ENCODE measurements at places on chromosomes 13 and 19.

DNA sequence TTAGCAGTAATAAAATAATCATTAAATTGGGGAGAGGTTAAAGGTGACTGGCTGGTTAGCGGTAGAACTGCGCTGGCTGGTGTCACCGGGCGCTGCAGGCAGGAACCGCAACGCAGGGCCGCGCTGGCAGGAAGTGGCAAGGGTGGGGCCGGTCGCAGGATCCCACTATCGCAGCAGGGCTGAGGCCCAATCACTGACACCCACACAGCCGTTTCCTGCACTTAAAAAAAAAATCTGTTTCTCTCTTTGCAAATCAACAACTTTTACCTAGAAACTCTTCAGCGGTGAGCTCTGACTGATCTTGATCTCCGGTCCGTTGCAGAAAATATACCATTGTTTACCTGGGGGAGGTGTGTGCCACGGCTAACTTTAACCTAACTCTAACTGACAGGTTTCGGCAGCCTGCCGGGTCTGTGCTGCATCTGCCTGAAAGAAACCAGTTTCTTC is 46.9 kb downstream of the KLF2 start:
- DNase-seq = no peak

- DNase-seq = no peak
Observed at GRCh38 chr19:4284176-4284958, 5.3 kb downstream of the SHD start.

GRCh38 chr13:57030671-57031070 is 110.0 kb upstream of the PRR20A start:
- no peak for DNase-seq

DNA sequence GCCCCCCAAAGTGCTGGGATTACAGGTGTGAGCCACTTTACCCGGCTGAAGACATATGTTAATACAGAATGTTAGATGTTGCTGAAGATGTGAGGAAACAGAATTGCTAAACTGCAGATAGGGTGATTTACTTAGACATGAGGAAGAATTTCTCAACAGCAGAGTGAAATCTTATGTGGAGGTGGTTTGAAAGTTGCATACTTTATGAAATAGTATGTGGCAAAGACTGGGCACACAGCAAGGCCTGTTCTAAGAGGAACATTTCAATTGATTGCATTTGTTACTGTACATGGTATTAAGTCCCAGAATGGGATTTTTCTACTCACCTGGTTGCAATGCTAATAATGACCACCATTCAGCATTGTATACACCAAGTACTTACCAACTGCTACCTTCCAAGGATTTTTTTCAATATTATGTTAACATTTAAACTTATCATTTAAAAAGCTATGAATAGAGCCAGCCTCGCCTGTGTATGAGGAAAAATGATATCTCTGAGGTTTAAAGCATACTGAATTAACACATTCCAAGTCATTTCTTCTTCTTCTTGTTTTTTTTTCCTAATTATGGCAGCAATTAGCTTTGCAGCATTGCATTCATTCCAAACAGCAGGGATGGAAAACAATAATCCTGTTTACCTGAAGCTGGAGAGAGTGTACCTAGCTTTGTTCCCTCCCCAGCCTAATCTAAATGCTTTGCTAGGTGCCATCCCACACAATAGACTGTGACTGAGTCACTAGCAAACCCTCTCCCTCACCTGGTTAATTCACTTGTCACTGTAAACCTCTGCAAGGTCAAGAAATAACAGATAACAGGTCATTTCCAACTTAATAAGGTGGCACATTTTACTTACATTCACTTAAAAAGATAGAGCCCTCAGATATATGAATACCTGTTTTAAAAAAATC is 19.4 kb upstream of the KLF5 start:
- DNase-seq = no peak

DNA sequence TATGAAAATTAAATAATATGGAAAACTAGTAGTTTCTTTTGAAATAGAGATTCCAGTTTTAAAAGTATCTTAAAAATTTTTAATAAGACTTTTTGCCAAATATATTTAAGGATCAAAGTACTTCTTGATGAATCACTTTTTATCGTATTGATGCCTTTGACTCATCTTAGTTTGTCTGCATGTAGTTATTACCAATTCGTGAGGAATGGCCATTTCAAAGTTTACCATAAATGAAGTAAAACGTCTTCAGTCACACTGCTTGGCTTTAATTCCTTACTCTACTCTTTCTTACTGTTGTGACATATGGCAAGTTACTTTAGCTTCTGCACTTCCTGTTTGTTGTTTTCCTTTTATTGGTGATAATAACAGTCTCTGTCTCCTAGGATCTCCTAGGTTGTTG is 38.3 kb downstream of the NDFIP2 start:
- no peak for DNase-seq

DNA sequence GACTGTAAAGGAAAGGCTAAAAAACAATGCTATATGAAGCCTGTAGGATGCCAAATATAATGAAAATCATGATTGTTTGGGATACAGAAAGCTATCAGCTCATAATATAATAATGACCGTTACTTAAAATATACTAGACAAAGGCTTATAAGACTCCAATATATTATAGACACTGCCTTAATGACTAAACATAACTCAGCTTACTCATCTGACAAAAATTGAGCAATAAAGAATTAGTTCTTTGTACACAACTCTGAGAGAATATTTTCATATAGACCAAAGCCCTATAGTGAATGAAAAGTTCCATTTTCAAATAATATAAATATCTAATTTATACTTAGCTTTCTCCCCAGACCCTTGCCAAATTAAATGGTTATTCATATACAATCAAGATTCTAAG is 283.3 kb downstream of the DIAPH3 start:
- no peak for DNase-seq

DNA sequence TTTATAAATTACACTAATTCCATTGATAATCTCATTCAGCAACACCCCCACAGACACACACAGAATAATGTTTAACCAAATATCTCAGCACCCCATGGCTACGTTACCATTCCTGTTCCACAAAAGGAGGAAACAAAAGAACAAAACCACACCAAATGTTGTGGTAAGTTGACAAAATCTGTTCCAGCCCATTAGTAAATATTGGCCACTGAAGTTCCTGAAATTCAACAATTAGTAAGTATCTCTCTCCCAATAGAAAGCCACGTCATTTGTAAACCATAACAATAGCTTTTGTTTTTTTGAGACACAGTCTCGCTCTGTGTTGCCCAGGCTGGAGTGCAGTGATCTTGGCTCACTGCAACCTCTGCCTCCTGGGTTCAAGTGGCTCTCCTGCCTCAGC is 2.3 kb upstream of the FCAR start:
- DNase-seq = no peak

DNA sequence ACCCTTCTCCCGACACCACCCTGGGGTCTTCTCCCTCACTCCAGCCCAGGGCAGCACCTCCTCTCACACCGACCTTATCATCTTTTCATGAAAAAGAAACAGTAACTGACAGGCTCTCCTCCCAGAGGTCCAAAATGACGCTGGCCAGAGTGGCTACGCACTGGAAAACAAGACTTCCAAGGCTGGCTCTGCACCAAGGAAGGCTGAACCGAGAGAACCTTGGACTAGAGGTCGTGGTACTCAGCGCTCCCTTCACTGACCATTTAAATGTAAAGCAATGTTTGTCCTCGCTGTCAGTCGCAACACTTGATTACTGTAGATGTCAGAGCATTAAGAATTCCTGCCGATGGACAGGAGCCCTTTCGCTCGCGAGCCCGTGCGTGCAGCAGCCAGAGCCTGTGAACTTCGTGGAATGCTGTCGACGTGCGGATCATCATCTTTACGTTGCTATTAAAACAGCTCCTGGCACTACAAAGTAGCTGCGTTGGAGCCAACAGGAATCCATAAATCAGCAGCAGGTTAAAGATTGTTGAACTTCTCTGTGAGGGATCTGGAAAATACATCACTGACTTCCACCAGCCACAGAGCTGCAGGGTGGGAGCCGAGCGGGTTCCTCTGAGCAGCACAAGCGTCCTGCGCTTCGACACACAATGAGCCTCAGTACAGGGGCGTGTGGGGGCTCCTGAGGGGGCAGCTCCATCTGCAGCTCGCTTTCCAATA is 125.5 kb upstream of the MCF2L start:
- DNase-seq = no peak

DNA sequence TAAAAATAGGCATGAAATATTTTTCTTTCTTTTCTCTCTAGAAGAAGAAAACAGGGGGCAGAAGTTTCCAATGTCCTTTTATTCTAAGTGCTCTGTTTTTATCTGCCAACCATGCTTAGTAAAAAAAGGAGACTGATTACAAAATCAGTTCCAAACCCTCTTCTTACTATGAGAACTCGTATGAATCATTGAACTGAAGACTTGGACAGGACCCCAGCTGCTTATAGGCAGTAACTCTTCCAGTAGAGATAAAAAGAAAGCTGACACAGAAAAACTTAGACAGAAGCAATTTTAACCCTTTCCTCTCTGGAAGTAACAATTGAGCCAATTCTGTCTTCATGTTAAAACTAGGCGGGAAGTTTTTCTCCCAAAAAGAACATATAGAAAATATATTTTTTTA is 24.5 kb upstream of the FREM2 start:
- no peak for DNase-seq

GRCh38 chr19:55578761-55579747 is 1.6 kb downstream of the ZNF579 start:
- DNase-seq = no peak

DNA sequence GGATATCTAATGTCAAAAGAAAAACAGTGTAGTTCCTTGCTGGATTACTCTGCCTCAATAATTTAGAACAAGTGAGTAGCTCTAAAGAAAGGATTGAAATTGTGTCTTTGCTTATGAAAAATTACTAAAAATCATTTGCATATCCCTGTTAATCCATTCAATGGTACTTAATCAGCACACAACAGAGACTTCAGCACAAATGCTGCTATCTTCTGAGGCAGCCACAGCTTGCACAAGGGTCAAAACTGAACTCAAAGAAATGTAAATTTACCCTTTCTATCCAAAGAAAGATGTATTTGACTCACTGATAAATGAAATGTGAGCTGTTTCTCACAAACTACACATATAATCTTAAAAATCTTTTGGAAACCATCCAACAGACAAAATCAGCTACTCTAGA is 116.2 kb downstream of the LHFPL6 start:
- DNase-seq = no peak

- DNase-seq = no peak
Observed at GRCh38 chr13:98368019-98368418, 190.9 kb upstream of the RNF113B start.

DNA sequence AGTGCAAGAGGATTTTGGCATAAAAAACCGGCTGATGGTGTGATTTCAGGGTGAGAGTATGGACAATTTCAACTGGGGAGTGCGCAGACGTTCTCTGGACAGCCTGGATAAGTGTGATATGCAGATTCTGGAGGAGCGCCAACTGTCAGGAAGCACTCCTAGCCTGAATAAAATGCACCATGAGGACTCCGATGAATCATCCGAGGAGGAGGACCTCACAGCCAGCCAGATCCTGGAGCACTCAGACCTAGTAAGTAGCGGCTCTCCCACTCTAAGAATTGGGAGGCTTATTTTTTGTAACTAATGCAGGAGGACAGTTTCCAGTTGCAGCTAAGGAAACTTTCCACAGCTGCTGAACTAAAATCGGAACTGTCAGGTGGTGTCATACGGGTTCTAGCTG is 53.6 kb downstream of the ZAR1L start:
- DNase-seq = no peak

DNA sequence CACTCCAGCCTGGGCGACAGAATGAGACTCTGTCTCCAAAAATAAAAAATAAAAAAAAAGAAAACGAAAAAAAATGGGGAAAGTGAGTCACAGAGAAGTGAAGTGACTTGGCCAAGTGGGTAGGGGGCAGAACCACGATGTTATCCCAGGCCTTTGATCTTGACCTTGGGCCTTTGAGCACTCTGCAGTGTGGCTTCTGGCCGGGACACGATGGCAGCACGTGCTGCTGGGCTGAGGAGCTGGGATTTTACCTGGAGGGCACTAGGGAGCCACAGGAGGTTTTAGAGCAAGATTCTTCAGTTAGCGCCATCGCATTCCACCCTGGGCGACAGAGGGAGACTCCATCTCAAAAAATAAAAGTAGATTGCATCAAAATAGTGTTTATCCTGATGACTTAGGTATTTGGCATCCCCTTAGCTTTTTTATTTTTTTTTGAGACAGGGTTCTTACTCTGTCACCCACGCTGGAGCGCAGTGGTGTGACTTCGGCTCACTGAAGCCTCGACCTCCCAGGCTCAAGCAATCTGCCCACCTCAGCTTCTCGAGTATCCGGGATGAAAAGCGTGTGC is 4.3 kb upstream of the TLE5 start:
- DNase-seq = no peak

GRCh38 chr19:14428882-14429416 is 4.2 kb upstream of the PKN1 start:
- no peak for DNase-seq

DNA sequence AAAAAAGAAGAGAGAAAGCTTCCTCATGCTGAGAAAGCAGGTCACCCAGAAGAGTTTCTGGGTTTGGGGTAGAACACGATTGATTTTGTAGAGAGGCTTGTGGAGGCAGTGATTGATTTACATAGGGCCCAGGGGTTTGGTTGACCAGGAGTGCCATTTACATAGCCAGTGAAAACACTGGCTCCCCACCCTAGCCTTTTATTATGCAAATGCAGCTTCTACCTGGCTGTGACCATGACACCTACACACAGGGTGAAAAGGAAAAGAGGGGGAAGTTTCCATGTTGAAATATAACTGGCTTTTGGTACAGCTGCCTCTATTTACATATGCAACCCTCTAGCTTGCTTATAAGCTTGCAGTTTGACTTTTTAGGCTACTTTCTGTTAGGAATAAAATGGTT is 62.0 kb downstream of the ZNF100 start:
- DNase-seq = no peak

DNA sequence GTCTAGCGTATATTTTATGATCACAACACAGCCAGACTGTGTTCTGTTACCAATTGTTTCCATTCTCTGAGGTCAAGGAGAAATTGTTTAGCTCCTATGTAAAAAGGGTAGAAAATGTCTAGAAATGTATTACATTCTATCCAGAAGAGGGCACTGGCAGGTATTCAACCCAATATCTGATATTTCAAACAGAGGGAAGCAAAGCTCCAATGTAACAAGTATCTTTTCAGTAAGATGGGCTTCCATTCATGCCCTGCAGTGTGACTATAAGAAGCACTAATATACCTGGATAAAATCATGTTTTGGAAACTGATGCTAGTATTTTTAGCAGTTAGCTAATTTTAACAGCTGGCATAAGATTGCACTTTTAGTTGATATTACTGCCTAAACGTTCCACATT is 312.7 kb downstream of the FGF14 start:
- DNase-seq = no peak

DNA sequence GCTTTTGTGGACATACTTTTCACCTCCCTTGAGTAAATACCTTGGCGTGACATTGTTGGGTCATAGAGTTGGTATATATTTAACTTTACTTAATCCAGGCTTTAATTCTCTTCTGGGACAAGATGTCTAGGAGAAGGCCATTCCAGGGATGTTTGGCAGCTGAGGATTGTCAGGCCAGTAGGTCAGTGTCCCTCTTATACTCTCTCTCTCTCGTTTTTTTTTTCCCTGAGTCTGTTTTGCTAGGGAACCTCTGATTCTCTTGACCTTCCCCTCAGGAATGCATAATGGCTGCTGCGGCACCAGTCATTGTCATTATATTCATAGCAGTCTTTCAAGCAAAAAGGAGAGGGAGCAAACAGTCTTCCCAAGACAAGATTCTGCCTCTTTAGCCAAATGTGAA is 48.8 kb downstream of the BICRA start:
- DNase-seq = no peak

Measured in hypothalamus (tissue), 51 donors.